Cortex of kidney (tissue), 1 donor: ENCODE measurements at places on chromosomes 2 and 18.

GRCh38 chr2:85011747-85012146 lies 40.8 kb downstream of the KCMF1 start:
- no peak for DNase-seq

DNA sequence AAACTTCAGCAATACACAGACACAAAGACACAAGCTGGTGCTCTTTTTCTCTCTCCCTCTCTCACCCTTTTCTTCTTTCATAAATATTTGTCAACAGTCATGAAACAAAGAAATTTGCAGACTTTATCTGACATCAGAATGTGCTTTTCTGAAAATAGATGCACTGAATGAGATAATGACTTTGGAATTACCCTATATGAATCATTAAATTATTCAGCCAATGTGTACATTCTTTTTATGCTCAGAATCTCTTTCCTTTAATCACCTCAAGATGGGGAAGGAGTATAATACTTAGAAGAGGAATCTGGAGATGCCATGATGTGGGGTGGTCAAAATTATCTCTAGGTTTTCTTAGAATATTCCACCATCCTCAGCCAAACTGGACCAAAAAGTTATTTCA lies 289.9 kb downstream of the LRRTM1 start:
- no peak for DNase-seq

DNA sequence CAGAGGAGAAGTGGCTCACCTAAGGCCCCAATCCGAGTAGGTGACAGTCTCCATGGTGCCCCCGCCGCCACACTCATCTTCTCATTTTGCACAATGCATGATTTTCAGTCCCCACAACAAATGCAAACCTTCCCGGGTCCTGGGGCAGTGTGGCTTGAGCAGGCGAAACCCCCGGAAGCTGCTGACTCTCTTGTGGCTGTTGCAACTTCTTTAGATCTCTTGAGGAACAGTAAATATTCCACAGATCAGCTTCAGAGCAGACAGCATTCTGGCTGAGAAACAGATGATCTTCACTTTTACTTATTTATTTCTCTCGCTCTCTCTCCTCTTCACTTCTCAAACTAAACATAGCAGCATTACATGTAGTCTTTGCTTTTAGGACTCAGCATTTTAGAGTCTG lies 51.9 kb downstream of the ASAP2 start:
- no peak for DNase-seq

DNA sequence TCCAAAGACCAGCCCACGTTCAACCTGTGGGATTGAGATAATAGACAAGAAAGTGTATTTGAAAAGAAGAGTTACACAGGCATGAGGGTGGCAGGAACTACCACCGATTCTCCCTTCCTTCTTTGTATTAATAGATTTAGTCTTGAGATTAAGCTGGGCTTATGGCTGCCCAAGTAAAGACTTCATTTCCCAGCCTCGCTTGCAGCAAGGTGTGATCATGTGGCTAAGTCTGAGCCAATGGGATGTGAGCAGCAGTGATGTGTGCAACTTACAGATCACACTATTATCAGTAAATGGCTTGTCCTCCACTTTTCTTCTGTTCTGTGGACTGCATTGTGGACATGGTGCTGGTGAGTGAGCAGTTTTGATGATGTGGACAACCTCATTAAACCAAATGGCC lies 101.7 kb downstream of the POLR1A start:
- no peak for DNase-seq

DNA sequence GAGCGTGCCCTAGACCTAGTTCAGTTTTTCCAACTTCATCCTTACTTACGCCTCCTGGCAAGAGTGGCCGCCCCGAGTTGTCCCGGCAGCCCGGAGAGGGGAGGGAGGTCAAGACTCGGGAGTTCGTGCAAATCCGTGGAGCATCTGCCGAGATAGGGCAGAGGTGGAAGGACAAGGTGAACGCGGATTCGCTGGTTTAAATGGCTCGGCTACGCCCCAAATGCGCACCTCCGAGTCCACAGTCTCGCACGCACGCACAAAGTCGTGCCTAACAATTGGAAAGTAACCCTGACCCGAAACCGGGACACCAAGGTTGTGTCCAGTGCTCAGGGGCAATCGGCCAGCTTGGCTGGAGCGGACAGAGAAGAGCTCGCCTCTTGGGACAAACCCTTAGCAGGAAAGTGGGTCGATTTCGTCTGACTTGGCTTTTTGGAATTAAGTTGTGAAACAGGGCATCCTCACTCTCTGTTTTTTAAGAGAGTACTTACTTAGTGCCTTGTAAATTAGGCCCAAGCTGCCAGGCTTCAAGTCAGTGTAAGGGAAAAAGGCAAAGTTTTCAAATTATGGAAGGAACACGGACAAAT lies 726 bp upstream of the SS18 start:
- DNase-seq: no peak

DNA sequence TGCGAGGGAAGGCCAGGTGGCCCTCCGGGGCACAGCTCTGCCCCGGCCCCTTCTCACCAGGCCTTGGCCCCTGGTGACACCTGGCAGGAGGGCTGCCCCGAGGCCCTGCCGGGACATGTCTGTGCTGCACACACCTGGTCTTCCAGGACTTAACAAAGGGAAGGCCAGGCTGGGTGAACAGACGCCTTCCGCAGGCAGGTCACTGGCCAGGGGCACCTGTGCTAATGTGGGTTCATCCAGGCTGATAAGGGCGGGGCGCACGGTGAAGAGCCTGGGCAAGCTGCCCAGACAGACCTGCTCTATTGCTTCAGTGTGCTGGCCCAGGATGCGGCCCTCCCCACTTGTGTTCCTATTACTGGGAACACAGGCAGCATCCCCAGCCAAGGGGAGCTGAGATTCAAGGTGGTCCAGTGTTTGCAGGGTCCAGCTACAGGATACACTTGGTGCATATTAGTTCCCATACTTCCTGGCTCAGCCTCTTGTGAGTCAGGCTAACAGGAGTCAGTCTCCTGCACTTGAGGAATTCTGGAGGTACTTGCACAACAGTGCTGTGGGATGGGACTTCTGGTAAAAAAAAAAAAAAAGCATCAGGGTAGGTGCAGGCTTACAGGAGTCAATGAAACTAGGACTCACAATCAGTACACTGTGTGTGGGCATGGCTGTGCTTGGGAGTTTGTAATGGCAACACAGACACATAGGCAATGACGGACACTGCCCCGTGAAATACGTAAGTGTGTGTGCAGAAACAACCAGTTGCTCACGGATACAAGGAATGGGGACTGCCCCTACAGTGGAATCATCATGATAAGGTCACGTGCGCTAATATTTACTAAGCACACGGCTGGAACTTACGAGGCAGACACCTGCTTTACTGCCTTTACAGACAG lies 261.4 kb downstream of the TWIST2 start:
- no peak for DNase-seq

- no peak for DNase-seq
Measured at GRCh38 chr18:25759111-25759510, 331.3 kb downstream of the SS18 start.

DNA sequence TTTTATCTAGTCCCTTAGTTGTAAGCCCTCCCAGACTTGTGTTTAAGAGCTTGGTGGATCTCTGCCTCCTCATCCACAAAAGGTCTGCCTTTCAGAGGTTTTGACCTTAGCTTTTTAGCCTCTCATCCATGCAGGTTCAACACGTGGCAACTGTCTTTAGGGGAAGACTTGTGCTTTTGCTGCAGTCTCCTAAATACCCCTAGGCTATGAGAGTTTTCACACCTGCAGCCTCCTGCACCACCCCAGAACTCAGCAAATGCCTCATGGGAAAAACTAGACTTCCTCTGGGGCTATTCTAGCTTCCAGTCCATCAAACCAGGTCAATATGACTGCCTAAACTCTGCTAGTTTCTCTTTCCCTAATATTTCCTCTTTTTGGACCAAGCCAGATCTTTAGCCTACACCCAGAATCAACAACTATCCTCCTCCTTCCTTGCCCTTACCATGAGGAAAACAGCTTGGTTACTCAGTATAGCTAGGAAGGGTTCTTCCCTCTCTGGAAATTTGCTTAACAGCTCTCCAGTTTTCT lies 132.3 kb upstream of the RIOK3 start:
- DNase-seq: no peak

GRCh38 chr2:95372845-95373244 lies 29.7 kb upstream of the FAHD2A start:
- no peak for DNase-seq

GRCh38 chr2:8670580-8670979 lies 11.3 kb upstream of the ID2 start:
- no peak for DNase-seq

GRCh38 chr2:45833968-45834344 lies 182.5 kb downstream of the PRKCE start:
- DNase-seq: no peak

- DNase-seq: no peak
Measured at GRCh38 chr2:190637281-190637734, 11.6 kb upstream of the NAB1 start.

GRCh38 chr2:11541693-11542274 lies 7.9 kb downstream of the GREB1 start:
- DNase-seq: no peak

DNA sequence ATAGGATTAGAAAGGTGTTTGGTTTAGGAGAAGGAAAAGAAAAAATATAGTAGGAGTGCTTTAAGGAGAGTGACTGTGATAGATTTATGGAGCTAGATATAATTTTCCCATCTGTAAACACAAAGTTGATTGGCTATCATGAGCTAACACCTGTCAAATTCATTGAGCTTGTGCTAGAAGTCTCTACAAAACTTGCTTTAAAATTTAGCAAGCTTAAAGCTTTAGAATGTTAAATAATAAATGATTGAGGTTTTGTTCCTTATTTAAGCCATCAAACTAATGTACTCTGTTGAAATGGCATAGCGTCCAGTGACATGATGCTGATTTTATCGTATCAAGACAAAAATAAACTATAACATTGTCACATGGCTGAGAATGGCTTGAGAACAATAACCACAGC lies 1497.4 kb upstream of the DDX18 start:
- no peak for DNase-seq

GRCh38 chr18:32208023-32208422 lies 18.2 kb downstream of the MEP1B start:
- DNase-seq: no peak

- no peak for DNase-seq
Measured at GRCh38 chr2:236997069-236997715, 88.5 kb upstream of the COPS8 start.

GRCh38 chr18:52541056-52541455 lies 201.1 kb downstream of the DCC start:
- no peak for DNase-seq

GRCh38 chr2:16817305-16818202 lies 151.9 kb upstream of the CYRIA start:
- no peak for DNase-seq

GRCh38 chr2:8641301-8641965 lies 40.4 kb upstream of the ID2 start:
- no peak for DNase-seq

DNA sequence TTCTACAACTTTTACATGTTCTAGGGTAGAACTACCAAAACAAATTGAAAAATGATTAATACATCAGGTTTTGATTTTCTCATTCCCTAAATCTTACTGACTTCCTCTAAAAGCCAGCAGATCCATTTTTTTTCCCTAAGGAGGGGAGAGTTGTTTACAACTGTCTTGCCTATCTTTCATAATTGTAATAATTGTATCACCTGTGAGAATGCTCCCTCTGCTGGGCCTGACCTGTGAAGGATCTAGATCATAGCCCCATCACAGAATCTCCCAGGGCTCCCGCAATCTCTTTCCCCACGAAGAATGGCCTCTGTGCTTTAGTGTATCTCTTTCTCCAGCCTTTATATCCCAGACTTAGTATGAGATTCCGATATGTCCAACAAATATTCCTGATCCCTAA lies 9.1 kb downstream of the LOXL3 start:
- no peak for DNase-seq

DNA sequence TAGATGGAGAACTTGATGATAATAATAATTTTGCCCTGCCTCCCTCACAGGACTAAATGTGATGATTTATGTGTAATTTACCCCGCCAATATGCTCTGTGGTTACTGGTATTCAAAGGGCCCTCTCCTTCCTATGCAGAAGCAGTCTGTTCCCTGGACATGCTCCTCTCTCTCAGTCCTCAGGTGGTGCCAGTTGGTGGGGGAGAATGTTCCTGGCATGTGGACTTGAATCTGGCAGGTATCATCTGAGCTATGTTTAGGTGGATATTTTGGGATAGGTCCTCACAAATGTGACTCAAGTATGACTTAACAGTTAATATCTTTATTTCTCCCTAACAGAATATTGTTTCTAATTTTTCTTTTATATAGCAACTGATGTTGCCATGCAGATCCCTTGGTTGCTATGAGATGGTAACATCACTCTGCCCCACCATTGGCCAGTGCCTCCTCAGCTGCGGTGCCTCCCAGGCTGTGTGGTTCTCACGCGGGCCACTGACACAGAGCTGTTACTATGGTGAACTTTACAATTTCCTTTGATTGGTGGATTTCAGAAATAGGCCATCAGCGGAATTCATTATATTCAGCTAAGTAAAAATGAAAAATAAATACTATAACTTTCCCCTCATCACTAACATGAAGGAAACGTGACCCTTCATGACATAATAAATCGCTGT lies 106.7 kb upstream of the PELI1 start:
- no peak for DNase-seq

DNA sequence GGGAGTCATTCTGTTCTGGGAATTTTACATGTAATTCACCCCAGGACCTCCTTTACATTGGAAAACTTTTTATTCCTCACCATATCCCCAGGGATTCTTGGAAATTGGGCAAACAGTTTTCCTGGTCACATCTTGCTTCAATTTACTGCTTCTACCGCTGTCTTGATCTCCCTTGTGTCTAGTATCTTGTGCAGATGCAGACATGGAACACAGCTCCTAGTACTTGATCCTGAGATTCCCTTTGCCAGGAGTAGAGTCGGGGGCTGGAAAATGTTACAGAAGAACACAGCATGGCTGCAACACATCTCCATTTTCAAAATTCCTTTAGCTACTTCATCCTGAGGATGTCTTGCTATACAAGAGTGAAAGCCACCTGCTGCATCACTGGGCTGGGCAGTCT lies 472.8 kb downstream of the PLCL1 start:
- DNase-seq: no peak

GRCh38 chr18:23462876-23463275 lies 9.8 kb downstream of the RIOK3 start:
- no peak for DNase-seq

DNA sequence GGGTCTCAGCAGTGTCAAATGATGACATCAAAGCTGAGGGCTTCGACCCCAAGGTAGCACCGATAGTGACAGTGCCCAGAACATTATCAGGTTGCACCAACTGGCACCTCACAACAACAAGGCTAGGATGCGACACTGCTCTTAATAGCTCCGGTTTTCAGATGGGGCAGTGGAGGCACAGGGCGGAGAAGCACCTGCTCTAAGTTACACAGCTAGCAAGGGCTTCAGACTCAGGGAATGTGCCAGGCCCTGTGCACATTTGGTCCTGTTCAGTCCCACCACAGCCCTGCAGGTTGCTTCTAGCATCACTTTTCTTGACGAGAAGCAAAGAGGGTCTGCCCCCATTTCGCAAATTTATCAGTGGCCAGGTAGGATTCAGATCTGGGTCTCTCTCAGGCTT lies 74.1 kb downstream of the DGKD start:
- DNase-seq: no peak
